ENCODE measurements at places on chromosomes 6 and 20. TPM values are rescaled to one million over a fixed set of nuclear protein-coding genes. Genes with fewer than 3 reads are reported as not detected.

DNA sequence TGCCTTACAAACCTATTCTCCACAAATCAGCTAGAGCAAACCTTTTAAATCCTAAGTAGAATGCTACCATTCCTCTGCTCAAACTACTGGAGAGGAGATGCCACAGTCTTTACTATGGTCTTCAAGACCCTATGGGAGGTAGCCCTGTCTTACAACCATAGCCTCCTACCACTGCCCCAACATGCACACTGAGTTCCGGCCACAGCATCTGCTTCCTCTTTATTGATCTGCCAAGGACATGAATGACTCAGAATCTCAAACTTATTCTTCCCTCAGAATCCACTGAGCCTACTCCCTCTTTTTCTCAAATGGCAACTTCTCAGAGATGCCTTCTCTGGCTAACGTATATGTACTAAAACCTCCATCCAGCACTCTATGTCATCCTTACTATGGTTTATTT lies 12.2 kb upstream of the ANKEF1 start:
- DNase-seq = no peak

DNA sequence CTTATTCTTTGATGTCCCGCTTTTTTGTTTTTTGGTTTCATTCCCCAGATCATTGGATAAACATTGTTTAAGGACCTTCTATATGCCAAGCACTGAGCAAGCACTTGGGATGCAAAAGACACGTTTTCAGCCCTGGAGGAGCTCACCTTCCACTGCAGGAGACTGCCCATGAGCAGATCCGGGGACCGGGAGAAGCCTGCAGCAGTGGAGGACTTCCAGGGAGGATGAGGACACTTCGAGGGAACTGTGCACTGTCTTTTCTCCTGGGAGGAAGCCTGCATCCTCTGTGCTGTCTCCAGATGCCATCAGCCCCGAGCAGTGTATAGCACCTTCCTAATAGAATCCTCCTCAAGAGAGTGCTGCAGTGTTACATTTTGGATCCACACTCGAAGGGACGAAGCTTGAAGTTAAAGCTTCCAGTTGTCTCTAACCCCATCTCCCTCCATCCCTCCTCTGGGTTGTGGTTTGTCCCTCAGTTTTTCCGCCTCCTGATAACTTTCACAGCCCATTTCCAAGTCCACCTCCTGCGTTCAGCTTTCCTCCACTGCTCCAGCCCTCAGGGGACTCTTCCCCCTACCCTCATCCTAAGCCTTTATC lies 5.8 kb upstream of the KCNG1 start:
- DNase-seq = no peak

CYP39A1 gene
- 4.8 TPM for total RNA-seq

DNA sequence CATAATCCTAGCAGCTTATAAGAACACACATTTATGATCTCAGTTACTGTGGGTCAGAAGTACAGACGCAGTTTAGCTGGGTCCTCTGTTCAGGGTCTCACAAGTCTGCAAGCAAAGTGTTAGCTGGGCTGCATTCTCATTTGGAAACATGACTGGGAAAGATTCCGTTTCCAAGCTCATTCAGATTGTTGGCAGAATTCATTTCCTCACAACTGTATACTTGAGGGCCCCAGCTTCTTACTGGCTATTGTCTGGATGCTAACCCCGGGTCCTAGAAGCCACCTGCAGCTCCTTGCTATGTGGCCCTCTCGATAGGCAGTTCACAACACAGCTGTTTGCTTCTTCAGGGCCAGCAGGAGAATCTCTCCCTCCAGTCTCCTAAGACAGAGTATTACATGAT lies 13.1 kb downstream of the TCP11 start:
- no peak for DNase-seq

- DNase-seq = no peak
These were observed 38.5 kb upstream of the PTPRK start for GRCh38 chr6:128558924-128559323.

RPL10A gene
- total RNA-seq = 606 TPM

DNA sequence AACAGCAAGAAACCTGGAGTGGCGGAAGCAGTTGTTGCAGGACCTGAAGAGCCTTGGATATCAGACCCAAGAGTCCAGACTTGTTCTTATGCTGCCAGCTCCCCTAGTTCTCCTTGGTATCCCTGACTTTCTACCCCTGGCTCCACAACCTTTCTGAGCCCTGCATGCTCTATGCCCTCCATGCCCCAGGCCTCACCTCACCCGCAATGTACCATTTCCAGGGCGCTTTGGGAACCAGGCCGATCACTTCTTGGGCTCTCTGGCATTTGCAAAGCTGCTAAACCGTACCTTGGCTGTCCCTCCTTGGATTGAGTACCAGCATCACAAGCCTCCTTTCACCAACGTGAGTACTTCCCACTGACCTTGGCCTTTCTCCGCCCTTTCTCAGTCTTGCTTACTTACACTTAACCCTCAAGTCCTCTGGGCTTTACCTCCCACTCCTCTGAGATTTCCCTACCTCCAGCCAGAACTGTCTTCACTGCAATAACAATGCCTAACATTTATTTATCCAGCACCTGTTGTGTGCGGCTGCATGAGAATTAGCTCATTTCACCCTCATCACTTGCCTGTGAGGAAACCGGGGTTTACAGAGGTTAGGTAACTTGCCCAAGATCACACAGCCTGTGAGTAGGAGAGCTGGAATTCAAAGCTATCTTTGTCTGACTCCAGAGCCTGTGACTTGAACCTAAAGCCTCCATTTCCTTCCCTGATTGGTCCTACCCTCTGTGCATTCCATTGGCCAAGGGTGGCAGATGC lies 2.3 kb downstream of the POFUT1 start:
- DNase-seq = no peak

DNA sequence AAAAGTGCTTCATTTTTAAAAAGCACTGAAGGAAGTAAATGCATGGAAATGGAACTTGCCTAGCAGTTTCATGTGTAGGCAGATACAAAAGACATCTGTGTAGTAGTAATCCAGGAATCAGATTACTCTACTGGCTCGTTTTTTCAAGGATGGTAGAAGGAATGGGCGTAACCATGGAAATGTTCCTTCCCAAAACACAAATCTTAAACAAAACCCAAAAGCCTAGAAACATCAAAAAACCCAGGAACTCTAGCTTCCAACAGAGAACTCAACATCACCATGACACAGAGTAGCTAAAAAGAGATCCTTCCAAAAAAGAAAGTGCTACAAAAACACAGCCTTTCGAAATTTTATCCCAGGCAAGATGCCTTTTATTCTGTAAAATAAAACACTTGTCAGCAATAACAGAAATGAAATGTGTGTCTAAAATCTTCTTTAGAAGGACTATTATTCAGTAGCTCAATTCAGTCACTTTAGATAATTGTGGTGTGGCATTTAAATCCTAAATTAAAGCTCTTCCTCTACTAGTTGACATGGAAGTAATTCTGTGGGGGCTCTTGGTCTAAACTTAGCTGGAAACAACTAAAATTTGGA lies 81.7 kb downstream of the FAM217A start:
- no peak for DNase-seq

DNA sequence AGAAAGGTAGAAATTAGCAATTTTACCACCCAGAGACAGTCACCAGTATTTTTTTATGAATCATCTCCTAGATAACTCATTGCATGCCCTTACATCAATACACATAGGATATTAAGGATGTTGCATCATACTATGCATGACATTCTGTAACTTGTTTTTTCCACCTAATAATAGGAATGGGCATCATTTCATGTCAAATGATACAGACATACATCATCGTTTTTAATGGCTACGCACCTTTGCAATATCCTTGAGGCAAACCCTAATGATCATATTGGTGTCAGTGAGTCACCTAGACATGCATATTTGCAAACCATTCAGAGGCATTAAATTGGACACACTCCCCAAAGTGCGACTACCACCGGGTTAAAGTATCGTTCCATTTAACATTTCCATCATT lies 309.7 kb upstream of the AGPAT4 start:
- no peak for DNase-seq

DNA sequence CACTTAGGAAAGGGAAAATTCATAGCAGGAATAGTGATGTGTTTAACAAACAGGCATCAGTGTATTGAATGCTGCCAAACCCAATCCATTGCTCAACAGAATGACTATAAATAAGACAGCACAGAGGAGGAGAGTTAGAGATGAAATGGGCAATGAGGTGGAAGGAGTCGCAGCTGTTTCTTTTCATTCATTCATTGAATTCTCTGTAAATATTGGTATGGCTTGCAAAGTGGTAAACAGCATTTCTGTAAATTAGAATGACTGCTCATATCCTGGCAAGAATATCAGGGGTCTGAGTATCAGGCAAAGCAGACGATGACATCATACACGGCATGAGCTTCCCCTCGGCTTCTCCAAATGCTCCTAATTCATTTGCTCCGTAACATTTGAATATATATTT lies 703.6 kb upstream of the SLC35B3 start:
- no peak for DNase-seq

DNA sequence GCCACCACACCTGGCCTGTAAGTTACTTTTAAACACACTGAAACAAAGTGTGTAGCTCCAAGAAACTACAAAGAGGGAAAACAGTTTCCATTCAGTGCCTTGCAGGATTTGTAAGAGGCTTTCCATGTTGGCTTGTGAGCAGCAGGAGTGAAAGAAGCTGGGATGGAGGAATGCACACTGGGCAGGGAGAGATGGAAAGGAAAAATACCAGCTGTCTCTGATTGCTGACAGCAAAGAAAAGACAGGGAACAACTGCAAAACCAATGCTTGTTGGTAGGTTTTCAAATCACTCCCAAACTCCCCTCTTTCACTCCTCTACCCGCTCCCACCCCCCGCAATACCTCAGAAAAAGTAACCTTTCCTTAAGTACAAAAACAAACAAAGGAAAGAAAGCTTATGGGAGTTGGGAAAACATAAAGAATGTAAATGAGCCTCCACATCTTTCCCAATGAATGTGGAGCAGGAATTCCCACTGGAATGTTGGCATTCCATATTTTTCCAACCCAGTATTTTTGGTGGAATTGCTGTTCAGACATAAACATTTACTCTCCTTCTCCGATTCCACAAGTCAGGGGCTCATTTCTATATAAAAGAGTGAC lies 166.1 kb downstream of the THBS2 start:
- DNase-seq = no peak

GTSF1L gene
- not detected for total RNA-seq

DNA sequence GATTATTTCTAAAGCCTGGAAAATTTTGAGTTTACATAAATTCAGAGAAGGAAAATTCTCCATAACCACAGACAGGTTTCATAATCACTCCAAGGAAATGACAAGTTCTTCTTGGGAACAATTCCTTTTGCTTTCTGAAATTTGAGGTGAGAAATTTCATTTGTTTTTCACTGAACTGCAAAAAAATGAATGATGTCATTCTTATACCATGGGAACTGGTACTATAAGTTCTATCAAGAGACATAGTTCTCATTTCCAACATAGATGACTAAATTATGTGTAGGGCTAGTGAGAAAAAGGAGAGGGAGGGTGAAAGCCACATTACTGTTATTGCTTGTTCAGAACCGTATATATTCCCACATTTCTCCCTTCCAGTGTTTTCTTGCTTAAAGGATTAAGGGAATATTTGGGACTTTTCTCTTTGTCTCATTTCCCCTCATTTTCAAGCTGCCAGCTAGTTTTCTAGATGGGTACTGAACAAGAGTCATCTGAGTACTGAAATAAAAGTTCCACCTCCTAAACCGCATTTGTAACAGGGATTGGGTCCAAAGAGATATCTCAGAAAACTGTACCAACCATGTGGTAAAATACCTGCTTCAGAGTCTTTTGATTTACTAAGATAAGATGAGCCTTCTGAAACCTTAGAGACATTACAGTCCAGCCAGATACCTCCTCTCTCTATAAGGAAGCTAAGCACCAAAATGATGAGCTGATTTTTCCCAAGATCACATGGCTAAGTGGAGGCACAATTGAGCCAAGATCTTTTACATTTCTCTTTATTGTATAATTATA lies 144.3 kb upstream of the PRDM1 start:
- no peak for DNase-seq

DNA sequence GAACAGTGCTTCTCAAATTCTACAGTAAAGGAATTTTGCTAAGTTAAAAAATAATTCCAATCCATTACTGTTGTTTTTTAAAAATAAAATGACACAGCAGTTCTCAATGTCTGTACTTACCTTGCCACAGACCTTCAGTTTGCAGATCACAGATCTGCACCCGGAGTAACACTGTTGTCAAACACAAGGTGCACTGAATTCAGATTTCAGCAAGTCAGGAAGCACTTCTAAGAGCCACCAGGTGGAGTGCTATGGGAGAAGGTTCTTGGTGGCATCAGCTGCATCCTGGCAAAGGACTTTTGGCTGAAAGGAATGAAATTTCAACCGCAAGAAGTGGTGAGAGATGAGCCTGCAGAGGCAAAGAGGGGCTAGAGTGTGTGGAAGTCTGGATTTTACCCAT lies 17.4 kb downstream of the RSPH4A start:
- DNase-seq = no peak

DNA sequence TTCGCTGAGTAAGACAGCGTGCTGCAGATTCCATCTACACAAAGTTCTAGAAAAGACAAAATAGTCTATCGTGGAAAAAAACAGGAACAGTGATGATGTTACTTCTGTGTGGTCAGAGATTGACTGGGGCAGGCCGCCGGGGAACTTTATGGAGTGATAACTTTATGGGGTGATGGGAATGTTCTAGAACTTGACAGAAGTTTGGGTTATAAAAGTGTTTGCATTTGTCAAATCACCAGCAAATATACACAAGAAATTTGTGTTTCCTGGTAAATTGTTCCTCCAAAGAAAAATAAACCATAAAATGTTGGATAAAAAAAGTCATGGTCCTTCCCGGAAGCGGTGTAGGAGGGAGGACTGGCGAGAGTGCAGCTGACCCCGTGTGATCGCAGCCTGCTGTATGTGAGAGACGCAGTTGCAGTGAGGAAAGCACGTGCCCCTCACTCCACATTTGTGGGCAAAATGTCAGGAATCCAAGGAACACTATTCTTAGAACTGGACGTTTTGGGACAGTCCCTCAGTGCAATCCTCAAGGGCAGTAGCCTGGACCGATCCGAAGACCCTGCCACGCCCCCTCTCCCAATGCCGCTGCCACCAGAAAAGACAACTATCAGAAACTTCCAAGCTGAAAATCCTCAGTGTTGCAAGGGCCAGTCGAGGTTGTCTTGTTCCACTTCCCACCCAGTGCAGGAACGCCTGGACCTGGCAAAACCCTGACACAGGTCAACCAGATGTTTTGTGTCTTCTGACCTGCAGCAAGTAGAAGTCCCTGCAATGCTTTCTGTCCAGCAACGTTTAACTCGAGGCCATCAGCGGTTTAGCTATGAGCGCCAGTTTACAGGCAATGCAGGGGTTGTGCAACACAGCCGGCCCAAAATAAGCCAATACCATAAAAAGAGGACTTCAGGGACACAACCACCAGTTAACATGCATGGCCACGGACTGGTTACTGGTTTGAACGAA lies 80.5 kb upstream of the QKI start:
- no peak for DNase-seq
